ENCODE measurements at places on chromosomes 7 and 10. TPM values are rescaled to one million over a fixed set of nuclear protein-coding genes. Genes with fewer than 3 reads are reported as not detected.

GRCh38 chr10:87887146-87887545, 23.7 kb downstream of the PTEN start:
- no peaks in the 10 kb centered on the region for H3K27me3 ChIP-seq
- peaks cover 36% of the 10 kb centered on the region for H3K36me3 ChIP-seq
- no peak overlapping the region for H3K27ac ChIP-seq
- DNase-seq = no peak

Gene PYROXD2
- total RNA-seq = 13.4 TPM

- no peak overlapping the region for H3K4me3 ChIP-seq
- no peaks in the 10 kb centered on the region for H3K4me1 ChIP-seq
- H3K27ac ChIP-seq = no peak overlapping the region
These were observed 446.5 kb upstream of the FOXK1 start for GRCh38 chr7:4235596-4235995.

GRCh38 chr7:99219985-99220384, 12.1 kb upstream of the KPNA7 start:
- H3K4me3 ChIP-seq = no peak overlapping the region
- no peaks in the 10 kb centered on the region for H3K36me3 ChIP-seq
- H3K27me3 ChIP-seq = no peaks in the 10 kb centered on the region
- peaks cover 9% of the 10 kb centered on the region for H3K4me1 ChIP-seq
- H3K27ac ChIP-seq = no peak overlapping the region
- DNase-seq = no peak

- peak; percentile 91 for DNase-seq
- no peaks in the 10 kb centered on the region for H3K36me3 ChIP-seq
- H3K4me3 ChIP-seq = peak overlapping the region; percentile 32
These were observed 148.1 kb downstream of the SLIT1 start for GRCh38 chr10:97037365-97038361.

GRCh38 chr7:151060416-151061212, 1.2 kb downstream of the SLC4A2 start:
- H3K27ac ChIP-seq = peak overlapping the region; percentile 97
- H3K36me3 ChIP-seq = peaks cover 18% of the 10 kb centered on the region
- peak overlapping the region; percentile 81 for H3K4me3 ChIP-seq
- H3K27me3 ChIP-seq = no peaks in the 10 kb centered on the region
- peak; percentile 64 for DNase-seq

Gene OGDHL
- total RNA-seq = not detected

Gene A1CF
- not detected for total RNA-seq

DNA sequence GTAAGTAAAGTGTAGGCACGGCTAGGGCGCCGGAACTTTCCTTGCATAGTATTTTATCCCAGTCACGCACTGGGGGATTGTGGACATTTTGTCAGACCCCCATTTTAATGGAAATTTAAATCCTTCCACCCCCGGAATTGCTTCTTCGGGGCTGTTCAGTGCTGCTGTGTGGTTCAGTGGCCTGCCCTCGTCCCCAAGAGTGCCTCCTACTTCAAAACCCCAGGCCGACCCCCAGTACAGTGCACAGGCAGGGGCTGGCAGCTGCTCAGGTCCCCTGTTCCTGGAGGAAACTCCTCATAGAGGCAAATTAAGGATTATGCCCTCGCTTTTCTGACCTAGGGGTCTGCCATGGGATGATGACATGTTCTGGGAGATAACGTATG, 94.5 kb downstream of the PTPRE start:
- H3K27me3 ChIP-seq = peaks cover 3% of the 10 kb centered on the region
- H3K36me3 ChIP-seq = no peaks in the 10 kb centered on the region
- peaks cover under 1% of the 10 kb centered on the region for H3K4me1 ChIP-seq
- no peak for DNase-seq

Gene MACROH2A2
- total RNA-seq = 9.2 TPM

DNA sequence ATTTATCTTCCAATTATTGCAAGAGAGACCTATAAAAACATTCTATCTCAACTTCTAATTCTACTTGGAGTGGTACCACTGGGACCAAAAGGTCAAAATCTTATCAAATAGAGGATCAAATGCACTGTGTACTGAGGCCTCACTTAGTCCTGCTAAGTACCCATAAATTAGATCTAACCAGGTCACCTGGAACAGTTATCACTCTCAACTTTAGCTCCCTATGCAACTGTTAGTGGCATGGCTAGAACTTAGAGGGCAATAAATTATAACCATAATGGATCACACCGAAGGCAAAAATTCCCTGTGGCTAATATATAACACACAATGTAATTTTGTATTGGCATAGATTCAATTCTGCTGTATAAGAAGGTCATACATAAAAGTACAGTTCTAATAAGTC, 428.9 kb downstream of the PCDH15 start:
- DNase-seq = no peak
- H3K4me1 ChIP-seq = no peaks in the 10 kb centered on the region
- H3K27ac ChIP-seq = no peak overlapping the region
- no peaks in the 10 kb centered on the region for H3K36me3 ChIP-seq

Gene CLRN3
- not detected for total RNA-seq

Gene AKR1D1
- not detected for total RNA-seq

DNA sequence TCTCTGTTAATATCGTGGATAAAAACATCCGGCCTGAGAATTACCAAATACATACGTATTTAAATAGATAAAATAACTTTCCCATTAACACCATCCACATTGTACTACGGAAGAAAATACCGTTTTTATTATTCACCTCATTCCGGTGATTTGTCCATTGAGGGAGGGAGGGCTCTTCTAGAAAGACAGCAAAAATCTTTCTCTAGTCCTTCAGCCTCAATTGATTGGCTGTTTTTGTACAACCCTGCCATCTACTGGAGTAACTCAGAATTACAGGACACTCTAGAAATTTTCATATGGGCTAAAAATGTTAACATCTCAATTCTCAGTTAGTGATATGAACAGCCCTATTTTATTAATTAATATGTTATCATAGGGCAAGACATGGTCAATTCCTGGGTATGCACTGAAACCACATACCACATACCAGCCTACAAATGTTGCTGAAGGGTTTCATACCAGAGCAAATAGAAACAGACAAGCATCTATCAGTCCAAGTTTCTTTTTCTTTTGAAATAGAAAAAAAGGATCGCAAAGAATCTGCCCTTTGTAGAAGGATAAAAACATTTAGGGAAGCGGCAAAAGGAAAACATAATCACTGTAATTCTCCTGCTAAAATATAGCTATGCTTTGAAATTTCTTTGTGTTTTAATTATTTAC, 55.8 kb upstream of the CDCA7L start:
- no peak overlapping the region for H3K27ac ChIP-seq
- peaks cover 6% of the 10 kb centered on the region for H3K4me1 ChIP-seq
- no peak overlapping the region for H3K4me3 ChIP-seq
- peak; percentile 76 for DNase-seq
- H3K36me3 ChIP-seq = no peaks in the 10 kb centered on the region

Gene MYOZ1
- not detected for total RNA-seq

DNA sequence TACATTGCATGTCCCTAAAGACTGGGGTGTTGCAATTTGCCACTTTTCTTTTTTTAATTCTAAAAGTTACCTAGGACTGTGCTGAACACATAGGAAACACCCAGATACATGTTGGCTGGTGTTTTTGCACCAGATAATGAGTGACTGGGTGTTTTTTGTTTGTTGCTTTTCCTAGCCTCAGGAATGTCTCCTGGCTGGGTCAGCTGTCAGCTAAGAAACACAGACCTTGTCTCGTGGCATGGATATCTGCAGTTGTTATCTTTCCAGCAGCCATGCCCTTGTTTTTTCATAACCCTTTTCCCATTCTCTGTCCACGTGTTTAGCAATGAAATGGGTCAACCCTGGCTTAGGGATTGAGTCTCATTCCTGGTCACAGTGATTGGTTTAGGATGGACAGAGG, 433.9 kb upstream of the ZMIZ1 start:
- H3K36me3 ChIP-seq = no peaks in the 10 kb centered on the region
- no peaks in the 10 kb centered on the region for H3K27me3 ChIP-seq
- H3K4me3 ChIP-seq = no peak overlapping the region
- H3K4me1 ChIP-seq = no peaks in the 10 kb centered on the region

DNA sequence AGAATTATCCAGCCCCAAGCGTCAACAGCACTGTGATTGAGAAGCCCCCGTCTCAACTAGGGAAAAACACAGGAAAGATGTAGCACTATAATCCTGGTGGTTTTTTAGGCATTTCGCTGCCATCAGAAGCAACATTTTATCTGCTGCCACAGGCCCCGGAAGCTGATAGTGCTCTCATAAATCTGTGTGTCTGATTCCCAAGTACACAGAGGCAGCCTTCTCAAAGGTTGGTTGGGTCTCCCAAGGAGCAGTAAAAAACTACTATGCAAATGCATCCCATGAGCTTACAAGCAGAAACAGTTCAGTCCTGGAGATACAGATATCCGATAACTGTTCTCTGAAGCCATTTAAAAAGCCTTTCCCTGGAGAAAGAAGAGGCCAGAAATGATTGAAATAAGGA, 45.8 kb upstream of the LYZL1 start:
- H3K36me3 ChIP-seq = no peaks in the 10 kb centered on the region
- H3K4me1 ChIP-seq = no peaks in the 10 kb centered on the region
- no peaks in the 10 kb centered on the region for H3K27me3 ChIP-seq
- DNase-seq = no peak

- H3K27me3 ChIP-seq = no peaks in the 10 kb centered on the region
- H3K4me3 ChIP-seq = no peak overlapping the region
- DNase-seq = no peak
- H3K36me3 ChIP-seq = no peaks in the 10 kb centered on the region
- no peak overlapping the region for H3K27ac ChIP-seq
These were observed 300.2 kb downstream of the NEBL start for GRCh38 chr10:20596911-20597310.

Gene NRG3
- not detected for total RNA-seq

- no peak overlapping the region for H3K4me3 ChIP-seq
- no peaks in the 10 kb centered on the region for H3K27me3 ChIP-seq
- H3K4me1 ChIP-seq = no peaks in the 10 kb centered on the region
- no peak overlapping the region for H3K27ac ChIP-seq
- peak; percentile 78 for DNase-seq
- no peaks in the 10 kb centered on the region for H3K36me3 ChIP-seq
These were observed 431.2 kb upstream of the IGFBP3 start for GRCh38 chr7:46352004-46352954.

DNA sequence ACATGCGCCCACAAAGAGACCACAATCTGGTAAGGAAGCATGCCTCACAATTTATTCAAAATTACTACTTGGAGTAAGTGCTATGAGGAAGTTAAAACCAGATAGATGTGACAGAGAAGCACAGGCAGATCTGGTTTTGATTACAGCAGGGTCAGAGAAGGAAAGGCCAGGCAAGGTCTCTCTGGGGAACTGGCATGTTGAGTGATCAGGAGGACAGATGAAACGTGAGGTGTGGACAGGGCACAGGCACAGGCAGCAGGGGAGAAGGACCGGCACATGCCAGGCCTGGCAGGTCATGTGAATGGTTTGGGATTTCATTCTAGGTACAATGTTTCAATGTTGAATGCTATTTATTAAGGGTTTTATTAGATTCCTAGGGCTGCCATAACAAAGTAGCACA, 51.6 kb downstream of the GPAM start:
- H3K36me3 ChIP-seq = no peaks in the 10 kb centered on the region
- H3K27ac ChIP-seq = no peak overlapping the region
- H3K4me1 ChIP-seq = no peaks in the 10 kb centered on the region
- no peak overlapping the region for H3K4me3 ChIP-seq
- H3K27me3 ChIP-seq = no peaks in the 10 kb centered on the region

- no peaks in the 10 kb centered on the region for H3K27me3 ChIP-seq
- no peak for DNase-seq
- no peak overlapping the region for H3K4me3 ChIP-seq
- no peaks in the 10 kb centered on the region for H3K36me3 ChIP-seq
- no peaks in the 10 kb centered on the region for H3K4me1 ChIP-seq
These were observed 83.6 kb downstream of the PROSER2 start for GRCh38 chr10:11906714-11907113.

DNA sequence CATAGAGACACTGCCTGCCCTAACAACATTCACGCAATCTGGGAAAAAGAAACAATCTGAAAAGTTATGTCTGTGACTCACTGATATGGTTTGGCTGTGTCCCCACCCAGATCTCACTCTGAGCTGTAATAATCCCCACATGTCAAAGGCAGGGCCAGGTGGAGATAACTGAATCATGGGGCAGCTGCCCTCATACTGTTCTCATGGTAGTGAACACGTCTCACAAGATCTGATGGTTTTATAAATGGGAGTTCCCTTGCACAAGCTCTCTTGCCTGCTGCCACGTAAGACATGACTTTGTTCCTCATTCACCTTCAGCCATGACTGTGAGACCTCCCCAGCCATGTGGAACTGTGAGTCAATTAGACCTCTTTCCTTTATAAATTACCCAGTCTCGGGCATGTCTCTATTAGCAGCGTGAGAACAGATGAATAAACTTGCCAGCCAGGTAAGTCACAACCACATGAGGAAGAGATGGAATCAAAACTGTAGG, 341.5 kb upstream of the AOAH start:
- peaks cover 8% of the 10 kb centered on the region for H3K4me1 ChIP-seq
- peak; percentile 16 for DNase-seq
- no peak overlapping the region for H3K27ac ChIP-seq
- H3K36me3 ChIP-seq = no peaks in the 10 kb centered on the region

- no peaks in the 10 kb centered on the region for H3K27me3 ChIP-seq
- H3K4me3 ChIP-seq = no peak overlapping the region
- H3K27ac ChIP-seq = no peak overlapping the region
- DNase-seq = no peak
- H3K4me1 ChIP-seq = peaks cover 5% of the 10 kb centered on the region
These were observed 30.1 kb downstream of the DENND2A start for GRCh38 chr7:140610204-140611165.

Gene OR2A42
- not detected for total RNA-seq

DNA sequence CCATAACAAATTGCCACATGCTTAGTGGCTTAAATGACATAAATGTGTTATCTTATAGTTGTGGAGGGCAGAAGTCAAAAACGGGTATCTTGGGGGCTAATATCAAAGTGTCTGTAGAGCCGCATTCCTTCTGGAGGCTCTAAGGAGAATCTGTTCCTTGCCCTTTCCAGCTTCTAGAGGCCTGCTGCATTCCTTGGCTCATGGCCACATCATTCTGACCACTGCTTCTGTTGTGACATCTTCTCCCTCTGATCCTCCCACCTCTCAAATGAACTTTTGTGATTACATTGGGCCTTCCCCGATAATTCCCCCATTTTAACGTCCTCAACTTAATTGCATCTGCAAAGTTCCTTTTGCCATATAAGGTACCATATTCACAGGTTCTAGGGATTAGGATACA, 76.1 kb downstream of the CYP26A1 start:
- DNase-seq = no peak
- no peaks in the 10 kb centered on the region for H3K36me3 ChIP-seq
- H3K4me1 ChIP-seq = no peaks in the 10 kb centered on the region
- no peaks in the 10 kb centered on the region for H3K27me3 ChIP-seq
- no peak overlapping the region for H3K27ac ChIP-seq
- no peak overlapping the region for H3K4me3 ChIP-seq

Gene SPDYE16
- total RNA-seq = not detected
